ENCODE measurements at places on chromosomes 12 and 14.

- DNase-seq = no peak
Observed at GRCh38 chr14:80536456-80536855, 325.2 kb upstream of the DIO2 start.

GRCh38 chr14:61659582-61659981 lies 35.7 kb upstream of the HIF1A start:
- DNase-seq = no peak

DNA sequence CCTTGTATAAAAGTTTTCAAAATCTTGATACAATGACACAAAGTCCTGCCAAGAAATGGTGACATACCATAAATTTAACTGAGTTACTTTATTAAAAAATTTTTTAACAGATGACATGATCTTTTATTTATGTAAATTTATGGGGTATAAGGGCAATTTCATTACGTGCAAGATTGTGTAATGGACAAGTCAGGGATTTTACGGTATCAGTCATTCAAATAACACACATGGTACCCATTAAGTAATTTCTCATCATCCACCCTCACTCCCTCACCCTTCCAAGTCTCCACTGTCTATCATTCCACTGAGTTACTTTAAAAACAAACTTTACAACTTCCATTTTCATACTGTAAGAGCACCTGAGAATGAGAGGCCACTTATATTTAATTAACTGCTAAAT lies 37.4 kb downstream of the SPTLC2 start:
- DNase-seq = no peak

DNA sequence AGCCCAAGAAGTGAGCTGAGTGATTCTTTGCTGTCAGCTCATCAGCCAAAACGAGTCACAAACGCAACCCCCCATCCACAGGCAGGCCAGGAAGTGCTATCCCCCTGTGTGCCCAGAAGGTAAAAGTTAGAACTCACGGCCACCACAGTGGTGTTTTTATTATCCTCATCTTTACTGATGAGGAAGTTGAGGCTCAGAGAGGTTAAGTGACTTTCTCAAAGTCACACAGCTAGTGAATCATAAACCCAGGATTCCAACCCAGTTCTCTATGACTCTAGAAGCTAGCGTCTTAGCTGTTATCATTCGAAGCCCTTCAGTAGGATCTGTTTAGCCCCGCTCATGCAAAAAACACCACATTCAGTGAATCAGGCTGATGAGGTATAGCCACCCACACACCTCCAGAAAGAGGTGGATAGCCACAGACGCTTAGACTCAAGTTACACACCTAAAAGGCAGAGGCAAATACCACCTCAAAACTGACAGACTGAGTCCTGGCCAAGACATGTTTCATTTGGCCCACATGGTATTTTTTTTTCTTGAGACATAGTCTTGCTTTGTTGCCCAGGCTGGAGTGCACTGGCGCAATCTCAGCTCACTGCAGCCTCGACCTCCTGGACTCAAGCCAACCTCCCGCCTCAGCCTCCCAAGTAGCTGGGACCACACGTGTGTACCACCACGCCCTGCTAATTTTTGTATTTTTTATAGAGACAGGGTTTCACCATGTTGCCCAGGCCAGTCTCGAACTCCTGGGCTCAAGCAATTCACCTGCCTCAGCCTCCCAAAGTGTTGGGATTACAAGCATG lies 100.7 kb downstream of the SCARB1 start:
- no peak for DNase-seq

DNA sequence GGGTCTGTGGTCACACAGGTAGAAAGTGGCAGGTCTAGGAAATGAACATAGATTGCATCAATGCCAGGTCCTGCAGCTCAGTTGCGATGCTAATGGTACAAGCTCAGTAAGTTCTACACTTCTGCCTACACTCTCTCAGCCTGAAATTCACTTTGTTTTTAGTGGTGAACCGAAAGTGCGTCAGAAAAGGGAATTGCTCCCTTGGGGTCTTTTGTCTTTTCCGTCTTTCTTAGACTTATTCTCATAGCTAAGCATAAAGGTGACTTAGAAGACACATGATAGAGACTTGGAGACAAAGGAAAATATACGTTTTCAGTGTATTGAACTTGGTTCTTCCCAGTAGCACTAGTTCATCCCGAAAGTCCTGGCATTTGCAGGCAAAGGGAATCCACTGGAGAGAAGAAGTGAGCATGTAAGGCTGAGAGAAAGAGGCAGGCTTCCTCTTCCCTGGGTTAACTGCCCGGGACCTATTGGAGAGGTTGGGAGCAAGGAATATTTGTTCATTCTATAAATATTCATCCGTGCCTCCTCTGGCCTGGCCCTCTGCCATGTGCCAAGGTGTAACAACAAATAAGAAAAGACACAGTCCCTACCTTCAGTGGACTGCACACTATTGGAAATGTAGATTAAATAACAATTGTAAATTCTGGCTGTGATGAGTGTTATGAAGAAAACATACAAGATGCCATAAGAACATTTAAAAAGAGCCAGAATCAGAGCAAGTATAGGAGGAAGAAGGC lies 785.8 kb downstream of the MED13L start:
- DNase-seq = no peak

GRCh38 chr14:90402016-90402415 lies 5.2 kb downstream of the CALM1 start:
- no peak for DNase-seq

DNA sequence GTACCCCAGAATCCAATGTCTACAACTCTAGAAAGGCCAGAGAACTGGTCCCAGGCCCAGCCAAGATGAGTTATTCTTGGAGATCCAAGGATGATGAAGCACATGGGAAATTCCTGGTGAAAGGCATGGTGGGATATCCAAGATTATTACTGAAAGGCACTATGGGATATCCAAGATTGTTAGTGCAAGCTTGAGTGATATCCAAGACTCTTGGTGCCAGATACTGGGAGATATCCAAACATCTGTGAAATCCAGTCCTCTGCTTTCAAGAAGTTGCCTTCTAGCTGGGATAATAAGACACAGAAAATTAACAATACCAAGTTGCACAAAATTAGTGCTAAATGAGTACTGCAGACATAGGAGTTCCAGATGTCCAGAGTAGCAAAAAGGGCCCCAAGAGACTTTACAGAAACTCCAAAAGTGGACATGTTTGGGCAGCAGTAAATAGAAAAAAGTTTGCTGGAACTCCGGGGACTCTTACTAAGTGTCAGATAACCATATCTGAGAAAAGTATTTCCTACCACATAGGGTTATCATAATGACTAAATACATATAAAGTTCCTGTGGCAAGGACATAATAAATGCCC lies 34.6 kb downstream of the PHLDA1 start:
- no peak for DNase-seq

DNA sequence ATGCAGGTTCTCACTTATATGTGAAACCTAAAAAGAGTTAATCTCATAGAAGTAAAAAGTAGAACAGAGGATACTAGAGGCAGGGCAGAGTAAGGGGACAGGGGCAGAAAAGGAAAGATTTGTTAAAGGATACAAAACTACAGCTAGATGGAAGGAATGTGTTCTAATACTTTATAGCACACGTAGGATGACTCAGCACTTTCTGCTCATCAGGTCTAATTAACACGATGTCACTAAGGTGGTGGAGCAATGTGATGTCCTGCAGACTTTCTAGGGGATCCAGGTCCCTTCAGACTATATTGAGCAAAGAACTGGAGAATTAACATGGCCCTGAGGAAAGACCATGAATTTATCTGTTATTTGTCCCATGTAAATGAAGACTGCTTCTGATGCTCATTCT lies 80.8 kb upstream of the CMKLR1 start:
- no peak for DNase-seq

GRCh38 chr12:52848661-52849255 lies at the start of gene KRT78:
KRT78 (minus strand) TSS chr12:52848994; CDS start chr12:52848930, 64 bp downstream.
- DNase-seq = no peak

DNA sequence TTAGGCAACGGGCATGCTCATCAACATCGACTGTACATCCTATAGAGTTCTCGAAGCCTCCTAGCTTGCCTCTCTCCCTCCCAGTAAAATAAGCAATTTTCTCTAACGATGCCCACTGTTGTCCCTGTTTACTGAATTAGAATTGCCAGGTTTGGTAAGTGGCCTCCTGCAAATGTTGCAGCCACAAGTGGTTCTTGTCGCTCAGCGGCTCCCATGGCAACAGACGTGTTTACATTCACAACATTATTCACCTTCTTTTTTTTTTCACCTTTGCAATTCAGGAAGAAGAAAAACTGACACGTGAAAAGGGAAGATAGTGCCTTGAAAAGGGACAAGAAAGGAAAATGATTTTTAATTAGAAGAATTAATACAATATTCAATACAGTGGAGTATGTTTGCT lies 100.9 kb upstream of the PKP2 start:
- no peak for DNase-seq

DNA sequence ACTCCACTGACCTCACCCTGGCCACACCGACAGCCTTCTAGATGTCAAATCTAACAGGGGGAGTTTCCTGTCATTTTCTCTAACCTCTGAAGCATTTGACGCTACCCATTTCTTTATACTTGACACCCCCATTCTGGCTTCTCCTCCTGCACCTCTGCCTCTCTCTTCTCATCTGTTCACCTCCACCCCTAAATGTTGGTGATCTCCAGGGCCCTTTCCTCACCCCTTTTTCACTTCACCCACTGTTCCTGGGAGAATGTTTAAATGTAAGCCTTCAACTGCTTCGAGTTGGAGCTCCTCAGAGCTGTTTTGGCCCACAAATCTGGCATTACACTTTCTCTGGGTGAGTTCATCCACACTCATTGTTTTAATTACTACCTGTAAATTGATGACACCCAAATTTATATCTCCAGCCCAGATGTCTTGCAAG lies 452 bp upstream of the RABGGTA start:
- DNase-seq = no peak

- DNase-seq = no peak
Observed at GRCh38 chr12:128840862-128841468, 12.3 kb upstream of the GLT1D1 start.

DNA sequence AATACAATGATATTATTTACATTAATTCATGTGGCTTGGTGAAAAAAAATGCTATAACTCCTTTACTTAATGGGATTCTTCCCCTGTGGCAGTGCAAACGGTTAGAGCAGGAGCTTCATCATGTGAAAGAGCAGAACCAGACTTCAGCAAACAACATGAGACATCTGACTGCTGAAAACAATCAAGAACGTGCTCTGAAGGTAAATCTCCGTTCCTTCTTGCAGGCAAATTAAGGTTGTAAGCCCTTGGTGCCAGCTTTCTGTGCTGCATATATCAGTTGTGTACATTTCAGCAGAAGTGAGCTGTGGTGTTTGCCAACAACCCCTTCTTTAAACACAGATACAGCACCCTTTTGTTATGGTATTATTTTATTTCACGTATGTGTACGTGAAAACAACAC lies 171.7 kb downstream of the MIPOL1 start:
- no peak for DNase-seq

DNA sequence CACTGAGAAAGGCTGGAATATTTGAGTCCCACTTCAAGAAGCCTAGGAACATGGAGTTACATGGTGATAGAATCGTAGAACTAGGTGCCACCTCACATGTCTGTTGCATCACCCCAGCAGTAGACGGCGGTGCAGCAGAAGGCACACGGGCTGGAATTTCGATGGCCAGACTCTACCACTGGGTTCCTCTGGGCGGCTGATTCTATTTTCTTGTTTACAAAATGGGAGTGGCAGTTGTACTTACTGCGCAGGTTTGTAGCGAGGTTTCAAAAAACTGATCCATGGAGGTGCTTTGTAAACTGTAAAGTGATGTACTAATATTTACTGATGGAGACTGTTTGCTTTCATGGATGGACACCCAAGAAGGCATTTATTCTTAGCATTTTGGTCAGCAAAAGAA lies 45.7 kb downstream of the WDR20 start:
- DNase-seq = no peak

- DNase-seq = no peak
Observed at GRCh38 chr12:72274931-72275330, 2.8 kb downstream of the TRHDE start.

DNA sequence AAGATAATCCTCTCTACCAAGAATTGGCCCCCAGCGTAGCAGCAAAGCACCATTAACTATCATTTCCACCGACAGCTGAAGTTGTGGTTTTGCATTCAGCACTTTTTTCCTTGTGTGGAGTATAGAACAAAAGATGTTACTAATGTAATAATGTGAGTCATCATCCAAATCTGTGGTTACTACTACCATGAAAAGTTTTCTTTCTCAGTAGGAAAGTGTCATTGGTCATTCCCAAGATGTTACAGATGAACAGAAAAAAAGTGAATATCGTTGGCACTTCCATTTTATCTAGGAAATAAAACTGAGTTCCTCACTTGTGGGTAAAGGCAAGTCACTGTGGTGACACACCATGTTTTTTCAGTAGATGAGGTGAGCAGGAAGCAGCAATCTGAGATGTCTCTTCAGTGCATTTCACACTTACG lies 30.3 kb upstream of the IFNG start:
- DNase-seq = peak; percentile 39

- DNase-seq = no peak
Observed at GRCh38 chr14:49418789-49419188, 167.4 kb downstream of the RPS29 start.

- peak; percentile 32 for DNase-seq
Observed at GRCh38 chr12:89469361-89469760, 55.2 kb downstream of the GALNT4 start.

GRCh38 chr14:93112891-93113677 lies 2.6 kb downstream of the ITPK1 start:
- peak; percentile 82 for DNase-seq

DNA sequence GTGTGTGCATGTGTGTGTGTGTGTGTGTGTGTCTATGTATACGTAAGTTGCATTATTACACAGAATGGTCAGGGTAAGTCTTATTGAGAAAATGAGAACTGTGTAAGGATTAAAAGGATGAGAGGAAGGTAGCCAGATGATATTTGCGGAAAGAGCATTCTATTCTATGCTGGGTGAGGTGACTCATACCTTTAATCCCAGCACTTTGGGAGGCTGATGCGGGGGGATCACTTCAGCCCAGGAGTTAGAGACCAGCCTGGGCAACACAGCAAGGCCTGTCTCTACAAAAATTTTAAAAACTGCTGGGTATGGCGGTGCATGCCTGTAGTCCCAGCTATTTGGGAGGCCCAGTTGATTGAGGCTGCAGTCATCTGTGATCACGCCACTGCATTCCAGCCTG lies 103.7 kb downstream of the SLC38A1 start:
- no peak for DNase-seq

- DNase-seq = no peak
Observed at GRCh38 chr12:39297891-39298290, 145.0 kb downstream of the KIF21A start.

GRCh38 chr14:49808780-49809179 lies 40.8 kb downstream of the KLHDC2 start:
- DNase-seq = no peak

DNA sequence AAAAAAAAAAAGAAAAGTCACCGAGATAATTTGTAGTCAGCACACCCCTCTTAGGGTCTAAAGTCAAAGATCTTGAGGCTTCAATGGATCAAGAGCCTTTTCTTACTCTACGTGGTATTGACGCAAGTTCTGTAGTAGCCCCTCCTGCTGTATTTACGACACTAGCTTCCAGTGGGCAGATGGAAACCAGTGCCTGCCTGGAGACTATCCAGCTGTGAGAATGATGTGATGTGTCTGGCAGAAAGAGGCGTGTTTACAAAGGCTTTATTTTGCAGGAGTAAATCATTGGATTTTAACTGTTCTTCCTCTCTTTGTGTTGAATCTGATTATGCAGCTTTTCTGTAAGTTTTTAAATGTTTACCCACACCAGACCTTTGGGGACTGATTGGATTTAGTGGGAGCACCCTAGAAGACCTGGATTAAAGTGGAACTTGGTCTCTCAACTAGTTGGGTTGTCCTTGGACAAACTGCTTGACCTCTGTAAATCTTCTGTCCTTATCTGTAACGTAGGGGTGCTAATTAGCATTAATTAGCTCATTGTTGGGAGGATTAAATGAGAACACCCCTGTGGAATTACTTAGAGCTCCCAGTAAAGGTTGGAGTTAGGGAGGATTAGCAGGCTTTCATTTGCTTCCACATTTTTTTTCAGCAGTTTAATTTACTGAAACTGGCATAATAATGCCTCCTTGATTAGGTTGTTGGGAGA lies 72.4 kb downstream of the RASSF3 start:
- no peak for DNase-seq
